ENCODE measurements at places on chromosomes 1 and 21.

GRCh38 chr1:38873027-38873969, at the start of gene MYCBP:
Gene MYCBP, minus strand, starts transcription at chr1:38873348. Its CDS starts 43 bp downstream, at chr1:38873305.
- DNase-seq: peak; percentile 97

DNA sequence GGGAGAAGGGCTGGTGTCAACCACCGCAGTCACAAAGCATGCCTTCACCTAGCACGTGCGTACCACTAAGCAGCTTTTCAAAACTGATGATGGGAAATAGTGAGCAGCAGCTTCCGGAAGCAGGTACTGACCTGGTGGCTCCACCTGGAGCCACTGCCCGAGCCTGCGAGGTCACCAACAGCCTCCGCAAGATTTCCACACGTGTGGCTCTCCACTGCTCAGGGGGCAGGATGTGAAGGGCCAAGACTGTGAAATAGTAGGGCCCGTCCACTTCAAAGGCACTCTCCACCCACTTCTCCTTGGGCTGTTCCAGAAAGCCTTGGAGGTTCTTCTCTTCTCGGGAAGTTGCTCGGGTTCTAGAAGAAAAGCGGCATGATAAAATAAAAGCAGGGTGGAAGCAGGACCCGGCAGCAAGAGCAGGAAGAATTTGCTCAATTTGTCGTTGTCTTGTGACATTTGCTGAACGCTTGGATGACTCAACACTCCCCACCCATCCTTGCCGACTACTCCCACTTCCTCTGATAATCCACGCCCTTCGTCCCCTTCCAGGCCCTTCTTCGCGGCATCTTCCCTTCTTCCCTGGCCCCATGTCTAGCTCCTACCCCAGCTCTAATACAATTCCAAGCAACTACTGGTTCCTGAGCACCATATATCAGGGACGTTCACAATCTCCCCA, 124.9 kb upstream of the IFFO2 start:
- DNase-seq: peak; percentile 32

DNA sequence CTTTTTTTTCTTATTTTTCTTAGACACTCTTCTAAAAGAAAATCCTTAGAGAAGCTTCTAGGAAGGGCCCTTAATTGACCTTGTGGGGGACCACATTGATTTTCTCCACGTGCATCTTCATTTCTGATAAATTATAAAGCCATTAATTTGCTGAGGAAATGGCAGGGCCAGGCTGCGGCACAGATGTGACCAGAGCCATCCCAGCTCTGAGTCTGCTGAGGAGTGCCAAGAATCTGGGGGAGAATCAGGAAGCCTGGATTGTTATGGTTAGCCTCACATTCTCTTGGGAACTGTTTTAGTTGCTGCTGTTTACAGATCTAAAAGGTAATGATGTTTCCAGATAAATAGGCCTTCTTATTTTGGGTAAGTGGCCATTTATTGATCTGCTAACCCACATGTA, 16.2 kb downstream of the PROX1 start:
- no peak for DNase-seq

GRCh38 chr1:201774224-201774982, 54.6 kb upstream of the IPO9 start:
- DNase-seq: no peak

DNA sequence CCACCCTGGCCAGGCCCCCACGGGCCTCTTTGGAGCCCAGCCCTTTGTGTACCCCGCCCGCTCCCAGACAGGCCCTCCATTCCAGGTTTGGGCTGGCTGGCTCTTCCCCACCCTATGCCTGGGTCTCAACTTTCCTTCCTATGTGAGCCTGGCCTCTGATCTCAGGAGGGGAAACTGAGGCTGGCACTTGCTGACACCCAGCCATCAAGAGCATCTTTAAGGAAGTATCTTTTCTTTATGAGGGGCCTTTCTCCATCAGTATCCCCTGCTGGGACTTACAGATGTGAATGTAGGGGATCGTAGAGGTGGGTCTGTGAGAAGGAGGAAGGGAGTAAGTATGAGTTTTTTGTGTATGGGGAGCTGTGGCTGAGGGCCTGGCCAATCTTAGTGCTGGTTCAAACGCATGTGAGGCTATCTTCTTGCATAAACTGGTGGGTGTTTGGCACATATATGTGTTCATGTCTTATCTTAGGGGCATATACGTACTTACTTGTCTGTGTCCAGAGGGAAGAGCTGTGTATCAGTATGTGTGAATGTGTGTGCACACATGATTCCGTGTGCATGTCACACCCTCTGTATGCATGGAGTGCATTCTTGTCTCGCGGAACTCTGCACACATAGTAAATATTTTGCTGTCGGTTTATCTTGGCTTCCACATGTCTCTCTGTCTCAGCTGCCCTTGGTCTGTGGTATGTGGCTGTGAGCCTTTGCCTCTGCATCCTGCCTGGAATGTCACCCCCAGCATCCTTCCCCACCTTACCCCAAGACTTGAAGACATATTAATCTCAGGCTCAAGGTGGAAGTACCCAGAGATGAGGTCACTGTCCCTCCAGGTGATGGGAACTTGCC, 5.4 kb downstream of the NECTIN4 start:
- no peak for DNase-seq

- no peak for DNase-seq
Observed at GRCh38 chr1:161824618-161825017, 58.5 kb downstream of the ATF6 start.

DNA sequence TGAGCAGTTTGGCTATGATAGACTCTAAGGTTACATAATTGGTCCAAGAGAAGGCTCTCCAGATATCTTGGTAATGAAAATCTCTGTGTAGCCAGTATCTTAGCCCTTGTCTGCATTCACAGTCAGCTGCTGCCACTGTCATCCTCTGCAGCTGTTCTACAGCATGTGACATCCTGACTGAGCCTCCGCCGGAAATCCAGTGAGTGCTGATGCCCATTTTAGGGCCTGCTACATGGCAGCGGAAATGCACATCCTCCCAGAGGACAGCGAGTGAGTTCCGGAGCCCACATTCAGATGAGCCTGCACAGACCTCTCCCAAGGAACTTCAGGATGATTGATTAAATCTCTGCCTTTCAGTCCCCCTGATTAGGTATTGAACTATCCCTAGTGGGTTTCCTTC, 237.1 kb downstream of the HHIPL2 start:
- peak; percentile 18 for DNase-seq

DNA sequence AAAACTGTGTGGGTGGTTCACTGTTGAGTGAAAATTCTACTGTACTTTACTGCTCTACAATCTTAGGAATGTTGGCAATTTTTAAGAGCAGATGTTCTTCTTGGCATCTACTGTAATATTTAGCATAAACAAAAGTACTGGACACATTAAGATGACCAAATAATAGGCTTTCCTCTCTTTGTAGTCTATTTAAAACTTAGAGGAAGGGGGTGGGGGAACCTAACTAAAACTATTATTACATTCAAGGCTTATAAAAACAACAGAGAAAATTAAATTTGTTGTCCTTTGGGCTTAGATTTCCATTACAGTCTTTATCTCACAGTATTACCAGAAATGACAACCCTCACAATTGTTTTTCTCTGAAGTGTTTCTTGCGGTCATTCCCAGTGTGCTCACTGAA, 181.2 kb downstream of the PLPPR4 start:
- DNase-seq: no peak

DNA sequence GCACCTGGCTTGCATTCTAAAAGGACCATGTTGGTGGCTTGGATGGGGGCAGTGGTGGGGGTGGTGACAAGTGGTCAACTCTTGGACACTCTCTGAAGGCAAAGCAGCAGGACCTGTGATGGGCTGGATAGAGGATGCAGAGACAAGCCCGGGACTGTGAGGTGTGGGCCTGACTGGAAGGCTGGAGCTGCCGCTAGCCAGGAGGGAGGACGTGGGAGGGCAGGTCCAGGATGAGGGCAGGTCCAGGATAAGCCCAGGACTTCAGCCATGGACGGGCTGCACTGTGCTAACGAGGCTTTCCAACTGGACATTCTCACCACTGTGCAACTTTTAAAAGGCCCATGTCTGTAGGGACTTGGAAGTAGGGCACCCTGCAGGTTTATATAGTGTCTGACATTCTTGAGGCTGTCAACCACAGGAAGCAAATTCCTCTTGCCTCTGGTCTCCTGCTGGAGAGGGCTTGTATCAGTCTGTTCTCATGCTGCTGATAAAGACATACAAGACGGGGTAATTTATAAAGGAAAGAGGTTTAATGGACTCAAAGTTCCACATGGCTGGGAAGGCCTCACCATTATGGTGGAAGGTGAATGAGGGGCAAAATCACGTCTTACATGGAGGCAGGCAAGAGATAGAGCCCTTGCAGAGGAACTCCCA, 8.3 kb upstream of the C1orf167 start:
- DNase-seq: no peak

- DNase-seq: no peak
Observed at GRCh38 chr1:239913141-239913585, 178.5 kb upstream of the FMN2 start.

- DNase-seq: no peak
Observed at GRCh38 chr1:22850681-22851080, 122.0 kb downstream of the LACTBL1 start.

DNA sequence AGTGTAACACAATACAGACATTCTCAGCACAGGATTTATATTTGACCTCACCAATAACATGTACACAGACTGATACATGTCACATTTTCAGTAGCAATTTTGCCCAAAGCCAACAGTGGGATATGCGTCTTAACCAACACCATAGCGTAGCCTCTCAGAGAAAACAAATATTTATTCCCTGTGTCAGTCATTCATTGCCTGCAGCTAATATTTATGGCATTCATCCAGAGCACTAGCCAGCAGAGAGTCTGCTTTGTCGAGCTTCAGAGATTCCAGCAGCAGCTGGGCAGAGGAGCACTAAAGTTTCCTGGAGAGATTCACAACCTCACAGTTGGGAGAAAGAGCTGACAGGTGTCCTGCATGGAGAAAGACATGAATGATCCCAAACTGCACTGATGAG, 400.7 kb upstream of the DAB1 start:
- no peak for DNase-seq

DNA sequence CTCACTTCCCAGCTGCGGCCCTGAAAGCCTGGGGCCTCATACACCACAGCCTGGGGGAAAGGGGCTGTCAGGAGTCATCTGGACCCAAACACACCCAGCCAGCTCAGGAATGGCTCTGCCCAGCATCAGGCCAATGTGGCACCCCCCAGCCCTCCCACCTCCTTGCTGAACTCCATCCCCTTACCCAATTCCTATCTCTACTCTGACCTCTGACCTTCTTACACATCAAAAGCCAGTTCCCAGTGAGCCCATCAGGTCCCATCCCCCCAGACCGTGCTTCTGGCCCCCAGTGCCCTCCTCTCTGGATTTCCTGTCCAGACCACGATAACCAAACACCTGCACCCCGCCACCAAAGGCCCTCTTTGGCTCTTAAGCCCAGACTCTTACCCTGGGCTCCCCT, 16.3 kb downstream of the CRYBG2 start:
- no peak for DNase-seq

DNA sequence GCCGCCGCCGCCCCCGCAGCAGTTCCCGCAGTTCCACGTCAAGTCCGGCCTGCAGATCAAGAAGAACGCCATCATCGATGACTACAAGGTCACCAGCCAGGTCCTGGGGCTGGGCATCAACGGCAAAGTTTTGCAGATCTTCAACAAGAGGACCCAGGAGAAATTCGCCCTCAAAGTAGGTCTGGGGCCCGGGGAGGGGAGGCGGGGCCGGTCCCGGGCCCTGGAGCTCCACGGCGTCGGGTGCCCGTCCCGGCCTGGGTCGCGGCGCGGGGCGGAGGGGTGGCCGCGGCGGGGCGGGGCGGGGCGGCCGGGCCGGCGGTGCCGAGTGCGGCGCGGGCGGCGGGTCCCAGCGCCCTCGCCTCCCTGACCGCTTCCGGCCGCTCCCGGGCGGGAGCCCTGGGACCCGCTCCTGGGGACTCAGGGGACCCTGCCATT, 646 bp downstream of the MAPKAPK2 start:
- peak; percentile 31 for DNase-seq

DNA sequence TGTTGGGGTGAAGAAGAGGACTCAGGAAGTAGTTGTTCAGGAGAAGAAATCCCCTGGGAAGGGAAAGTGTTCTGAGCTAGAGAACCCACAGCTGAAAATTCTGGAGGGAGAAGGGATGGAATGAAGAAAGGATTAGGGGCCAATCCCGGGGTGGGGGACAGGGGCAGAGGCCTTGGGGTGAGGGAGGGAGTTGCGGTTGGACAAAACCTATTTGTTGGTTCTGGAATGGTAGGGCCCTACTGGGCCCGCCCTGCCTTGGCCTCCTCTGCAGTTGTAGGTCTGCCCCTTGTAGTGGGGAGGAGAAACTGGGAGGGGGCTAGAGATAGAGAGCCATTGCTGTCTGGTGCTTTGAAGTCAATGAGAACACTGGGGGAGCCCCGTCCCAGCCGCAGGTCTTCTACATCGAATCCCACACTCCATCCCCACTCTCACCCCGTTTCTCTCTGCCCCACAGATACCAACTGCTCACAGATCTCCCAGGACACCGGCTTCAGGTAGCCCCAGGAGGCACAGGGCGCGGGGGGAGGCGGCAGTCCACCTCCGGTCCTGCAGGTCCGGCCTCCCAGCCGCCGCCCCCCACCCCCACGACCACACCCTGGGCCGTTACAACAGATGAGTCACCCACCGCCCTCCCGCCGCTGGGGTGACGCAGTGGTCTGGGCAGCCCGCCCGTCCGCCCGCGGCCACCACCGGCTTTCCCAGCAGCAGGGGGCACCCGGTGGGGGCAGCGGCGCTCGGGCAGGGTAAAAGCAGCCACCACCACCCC, 1.1 kb downstream of the TAGLN2 start:
- DNase-seq: peak; percentile 85

GRCh38 chr1:216702170-216702569, 21.1 kb downstream of the ESRRG start:
- no peak for DNase-seq

DNA sequence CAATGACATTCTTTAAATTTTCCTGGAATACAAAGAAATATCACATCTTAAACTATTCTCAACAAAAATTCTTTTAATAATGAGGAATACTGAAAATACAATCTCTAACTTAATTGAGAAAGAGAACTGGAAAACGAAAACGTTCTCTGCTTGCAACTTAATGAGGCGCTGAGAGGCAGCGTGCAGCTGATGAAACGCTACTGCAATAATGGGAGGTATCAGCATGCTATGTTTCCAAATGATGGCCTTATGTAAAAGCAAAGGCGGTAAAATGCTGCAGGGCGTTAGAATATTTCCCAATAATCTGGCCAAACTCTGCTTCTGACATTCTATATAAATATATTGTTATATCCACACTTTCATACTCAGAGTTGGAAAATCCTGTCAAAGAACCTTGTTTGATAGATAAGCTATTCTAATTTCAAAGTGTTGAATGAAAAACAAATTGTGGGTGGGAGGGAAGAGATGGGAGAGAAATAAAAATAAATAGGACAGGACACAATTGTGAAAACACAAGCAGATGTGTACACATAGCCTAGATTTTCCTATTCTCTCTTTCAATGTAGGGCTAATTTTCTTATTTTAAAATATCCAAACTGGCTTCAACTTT, 70.9 kb downstream of the APP start:
- no peak for DNase-seq

DNA sequence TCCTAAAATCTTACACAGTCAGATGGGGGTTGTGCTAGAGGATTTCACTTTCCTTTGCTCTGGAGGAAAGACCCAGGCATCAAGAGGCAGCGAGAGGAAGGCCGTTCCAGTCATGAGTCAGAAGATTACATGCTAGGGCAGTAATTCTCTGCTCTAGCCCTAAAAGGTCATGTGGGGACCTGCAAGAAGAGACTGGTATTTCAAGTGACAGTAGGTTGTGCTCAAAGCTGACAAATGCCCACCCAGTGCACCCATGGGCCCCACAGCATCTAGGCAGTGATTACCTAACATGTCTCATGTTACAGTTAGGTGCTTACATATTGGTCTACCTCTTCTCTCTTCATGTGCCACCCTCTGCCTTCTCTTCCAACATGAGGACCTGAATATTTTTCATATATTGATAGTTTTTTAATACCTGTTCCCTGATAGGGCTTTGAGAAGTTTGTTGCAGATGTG, 99.7 kb upstream of the BEND5 start:
- DNase-seq: no peak

GRCh38 chr1:86318436-86318835, 77.7 kb downstream of the ODF2L start:
- DNase-seq: no peak
